ENCODE measurements at places on chromosomes 16 and 17. TPM values are rescaled to one million over a fixed set of nuclear protein-coding genes. Genes with fewer than 3 reads are reported as not detected.

Gene WFIKKN1
- total RNA-seq = 0.19 TPM

Gene KRTAP2-1
- not detected for total RNA-seq

Gene CD300LB
- 0.17 TPM for total RNA-seq

Gene GNG13
- total RNA-seq = not detected

Gene APOH
- 4.4 TPM for total RNA-seq

Gene TBX2
- 3.7 TPM for total RNA-seq

Gene WNT9B
- not detected for total RNA-seq

Gene MARCHF10
- 1.8 TPM for total RNA-seq

Gene DHRS7C
- not detected for total RNA-seq

Gene EME1
- total RNA-seq = 14.8 TPM

Gene HP
- total RNA-seq = not detected
